GM12892 (cell line): ENCODE measurements at places on chromosomes 16 and 17.

DNA sequence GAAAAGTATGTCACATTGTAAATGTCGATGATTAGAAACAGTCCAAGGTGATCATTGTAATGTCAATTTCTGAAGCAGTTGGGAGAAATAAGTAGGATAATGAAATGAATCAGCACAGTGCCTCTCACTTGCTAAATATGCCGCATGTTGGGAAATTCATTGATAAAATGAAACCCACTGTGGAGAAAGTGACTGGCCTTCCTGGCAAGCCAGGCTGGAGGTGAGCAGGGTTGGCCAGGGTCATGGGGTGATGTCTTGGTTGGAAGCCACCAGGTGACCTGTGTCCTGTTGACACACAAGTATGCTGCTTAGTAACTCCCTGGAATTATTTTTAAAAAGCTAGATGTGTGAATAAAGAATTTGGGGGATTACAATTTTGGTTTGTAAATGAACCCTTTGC is 14.9 kb upstream of the WNT9B start:
- DNase-seq: no peak

- peak; percentile 74 for DNase-seq
Measured at GRCh38 chr16:88785106-88785924, at the start of gene PIEZO1. Gene PIEZO1 (minus strand): TSS chr16:88785220. CDS start chr16:88784964, 256 bp downstream.

GRCh38 chr16:87572959-87573358 is 29.3 kb upstream of the JPH3 start:
- no peak for DNase-seq

- DNase-seq: no peak
Measured at GRCh38 chr17:73209436-73209835, 16.6 kb downstream of the COG1 start.

- DNase-seq: no peak
Measured at GRCh38 chr17:74839990-74840852, 19.5 kb downstream of the GRIN2C start.

DNA sequence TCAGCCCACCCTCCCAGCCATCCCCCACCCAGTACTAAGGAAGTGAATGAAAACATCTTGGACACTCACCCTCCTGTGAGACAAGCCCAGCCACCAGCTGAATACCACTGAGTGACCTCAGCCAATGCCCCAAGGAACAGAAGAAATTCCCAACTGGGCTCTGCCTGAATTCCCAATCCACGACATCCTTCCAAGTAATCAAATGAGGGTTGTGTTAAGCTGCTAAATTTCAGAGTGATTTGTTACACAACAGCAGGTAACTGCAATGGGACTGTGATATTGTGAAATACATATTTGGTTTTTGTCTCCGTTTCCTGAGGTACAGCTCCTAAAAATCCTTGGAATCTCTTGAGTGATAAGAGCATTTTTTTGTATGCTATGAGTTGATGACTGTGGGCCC is 578.7 kb upstream of the CDH11 start:
- no peak for DNase-seq

- peak; percentile 6 for DNase-seq
Measured at GRCh38 chr17:80421381-80422090, 6.6 kb downstream of the ENDOV start.

- DNase-seq: no peak
Measured at GRCh38 chr16:69711115-69711740, 15.1 kb downstream of the NQO1 start.

DNA sequence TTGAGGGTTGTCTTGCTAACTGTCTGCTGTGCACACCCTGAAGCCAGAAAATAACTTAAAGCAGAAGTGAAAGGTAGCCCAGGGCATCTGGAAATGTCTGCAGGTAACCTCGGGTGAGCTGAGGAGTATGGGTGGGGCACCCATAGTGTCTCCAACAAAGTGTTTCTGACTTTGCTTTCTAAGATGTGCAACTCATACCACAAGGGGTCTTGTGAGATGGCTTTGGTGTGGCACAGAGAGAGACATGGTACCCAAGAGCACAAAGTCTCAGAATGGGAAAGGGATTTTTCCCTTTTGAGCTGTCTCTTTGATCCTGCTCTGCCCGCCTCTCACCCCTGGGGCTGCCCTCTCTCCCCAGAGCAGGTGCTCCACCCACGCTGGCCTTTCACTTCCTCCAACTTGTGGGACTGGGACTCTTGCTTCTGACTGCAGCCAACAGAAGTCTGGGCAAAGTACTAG is 6.9 kb downstream of the CHD9 start:
- DNase-seq: no peak

DNA sequence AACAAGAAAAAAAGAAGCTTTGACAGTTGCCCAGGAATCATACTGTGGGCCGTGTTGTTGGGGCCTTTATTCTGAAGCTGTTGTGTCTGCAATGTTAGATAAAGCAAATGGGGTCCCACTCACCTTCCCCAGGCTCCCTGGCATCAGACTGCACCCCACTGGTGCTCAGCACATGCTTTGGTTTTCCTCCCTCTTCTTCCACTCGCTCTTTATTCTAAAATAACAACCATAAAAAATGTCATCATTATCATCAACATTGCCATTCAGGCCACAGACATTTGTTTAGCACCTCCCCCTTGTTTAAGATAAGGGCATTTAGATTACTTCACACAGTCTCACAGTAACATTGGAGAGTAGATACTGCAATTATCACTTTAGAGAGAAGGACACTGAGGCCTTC is 8.2 kb downstream of the MYLK3 start:
- DNase-seq: no peak

GRCh38 chr17:18139949-18140348 is 31.4 kb downstream of the MYO15A start:
- DNase-seq: no peak

DNA sequence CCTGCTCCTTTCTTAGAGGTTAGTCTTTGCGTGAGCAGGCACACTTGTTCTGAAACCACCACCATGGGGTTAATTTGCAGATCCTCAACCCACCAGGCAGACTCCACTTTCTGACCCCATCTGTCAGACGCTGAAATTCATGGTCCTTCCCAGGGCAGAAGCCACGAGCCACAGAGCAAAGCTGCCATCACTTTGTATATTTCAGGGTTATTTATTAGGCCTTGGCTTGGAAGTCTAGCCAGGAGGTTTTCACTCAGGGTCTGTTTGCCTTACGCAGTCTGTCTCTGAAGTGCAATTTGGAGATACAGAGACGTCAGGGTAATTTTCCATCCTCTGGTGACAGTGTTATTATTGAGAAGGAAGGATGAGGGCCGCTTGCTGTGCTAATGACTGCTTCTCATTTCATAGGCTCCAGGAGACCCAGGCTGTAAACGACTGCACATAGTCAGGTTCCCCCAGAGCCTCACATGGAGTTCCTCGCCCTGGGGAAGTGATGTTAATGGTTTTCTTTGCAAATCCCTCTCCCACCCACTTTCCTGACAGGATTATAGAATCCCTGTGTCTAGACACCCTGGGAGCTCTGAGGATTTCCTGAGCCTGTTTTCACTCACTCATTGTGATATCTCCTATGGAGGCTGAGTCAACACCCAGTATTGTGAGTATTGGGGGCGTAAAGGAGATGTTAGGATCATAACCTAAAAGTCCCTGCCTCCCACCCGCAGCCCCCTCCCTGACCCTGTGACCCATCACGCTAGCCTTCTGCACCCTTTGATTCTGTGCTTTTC is 269.0 kb downstream of the ABCC12 start:
- no peak for DNase-seq

- no peak for DNase-seq
Measured at GRCh38 chr17:76438906-76439305, 14.0 kb downstream of the UBE2O start.

DNA sequence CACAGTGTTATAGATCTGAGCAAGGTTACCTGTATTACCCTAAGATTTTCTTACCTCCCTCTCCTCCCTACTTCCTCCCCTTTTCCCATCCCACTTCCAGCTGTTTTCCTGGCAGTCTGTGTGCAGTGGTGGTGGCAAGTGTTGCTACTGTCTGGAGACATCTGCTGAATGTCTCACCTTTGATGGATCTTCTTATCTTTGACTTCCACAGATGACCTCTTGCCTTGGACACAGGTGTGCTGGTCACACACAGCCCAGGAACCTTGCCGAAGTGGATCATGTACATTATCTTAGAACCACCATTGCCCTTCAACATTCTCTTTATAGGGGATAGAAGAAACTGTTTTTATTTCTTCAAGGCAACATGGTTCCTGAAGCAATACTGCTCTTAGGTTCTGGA is 245.1 kb downstream of the UTP18 start:
- DNase-seq: no peak

- no peak for DNase-seq
Measured at GRCh38 chr17:71251276-71251675, 869.5 kb upstream of the SOX9 start.

- no peak for DNase-seq
Measured at GRCh38 chr16:11053916-11054460, 109.6 kb downstream of the CLEC16A start.

DNA sequence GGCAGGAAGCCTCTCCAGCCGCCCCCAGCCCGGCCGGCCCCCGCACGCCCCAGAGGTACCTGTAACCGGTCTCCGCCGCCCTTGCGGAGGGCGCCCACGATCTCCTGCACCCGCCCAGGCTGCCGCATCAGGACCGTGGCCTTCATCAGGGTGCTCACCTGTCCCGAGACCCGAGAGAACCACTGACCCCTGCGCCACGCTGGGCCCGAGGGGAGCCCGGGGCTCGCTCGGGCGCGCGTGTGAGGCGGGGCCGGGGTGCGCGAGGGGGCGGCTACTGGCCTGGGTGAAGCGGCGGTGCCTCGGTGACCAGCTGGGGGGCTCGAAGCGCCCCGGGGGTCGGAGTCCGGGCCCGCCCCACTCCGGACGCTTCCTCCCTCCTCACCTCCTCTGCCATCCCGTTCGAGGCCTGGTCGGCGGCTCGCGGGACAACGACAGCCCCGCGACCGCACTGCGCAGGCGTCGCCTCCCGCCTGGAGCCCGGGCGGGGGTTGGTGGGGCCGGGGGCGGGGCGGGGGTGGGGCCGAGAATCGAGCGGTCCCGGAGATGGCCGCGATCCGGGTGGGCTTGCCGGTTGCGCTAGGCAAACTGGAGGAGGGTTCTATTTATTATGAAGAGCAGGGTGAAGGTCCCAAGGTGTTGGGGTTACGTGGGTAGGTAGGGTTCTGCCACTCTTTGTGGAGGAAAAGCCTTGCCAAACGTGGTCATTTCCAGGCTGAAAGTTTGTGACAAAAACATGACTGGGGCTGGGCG is at the start of gene NT5C3B:
NT5C3B (minus strand) TSS at position 433 of the 750 bp plus-strand sequence; CDS start at position 394, 39 bp downstream.
- DNase-seq: peak; percentile 85

DNA sequence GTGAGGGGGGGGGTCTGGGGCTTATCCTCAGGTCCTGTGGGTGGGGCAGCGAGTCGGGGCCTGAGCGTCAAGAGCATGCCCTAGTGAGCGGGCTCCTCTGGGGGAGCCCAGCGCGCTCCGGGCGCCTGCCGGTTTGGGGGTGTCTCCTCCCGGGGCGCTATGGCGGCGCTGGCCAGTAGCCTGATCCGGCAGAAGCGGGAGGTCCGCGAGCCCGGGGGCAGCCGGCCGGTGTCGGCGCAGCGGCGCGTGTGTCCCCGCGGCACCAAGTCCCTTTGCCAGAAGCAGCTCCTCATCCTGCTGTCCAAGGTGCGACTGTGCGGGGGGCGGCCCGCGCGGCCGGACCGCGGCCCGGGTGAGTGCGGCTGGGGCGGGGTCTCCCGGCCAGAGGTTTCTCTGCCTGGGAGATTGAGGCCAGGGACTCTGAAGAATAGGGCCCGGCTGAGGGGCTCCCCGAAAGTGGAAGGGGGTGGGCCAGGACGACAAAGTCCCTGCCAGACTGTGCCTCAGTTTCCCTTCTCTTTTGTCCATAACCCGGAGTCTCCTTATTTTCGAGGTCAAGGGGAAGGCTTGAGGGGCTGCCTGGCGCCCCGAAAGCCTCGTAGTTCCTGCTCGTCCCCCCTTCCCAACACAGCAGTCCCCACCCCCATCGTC is at the start of gene FGF11:
FGF11 (plus strand) TSS at position 51 of the 651 bp plus-strand sequence; CDS start at position 160, 109 bp downstream.
- DNase-seq: no peak

DNA sequence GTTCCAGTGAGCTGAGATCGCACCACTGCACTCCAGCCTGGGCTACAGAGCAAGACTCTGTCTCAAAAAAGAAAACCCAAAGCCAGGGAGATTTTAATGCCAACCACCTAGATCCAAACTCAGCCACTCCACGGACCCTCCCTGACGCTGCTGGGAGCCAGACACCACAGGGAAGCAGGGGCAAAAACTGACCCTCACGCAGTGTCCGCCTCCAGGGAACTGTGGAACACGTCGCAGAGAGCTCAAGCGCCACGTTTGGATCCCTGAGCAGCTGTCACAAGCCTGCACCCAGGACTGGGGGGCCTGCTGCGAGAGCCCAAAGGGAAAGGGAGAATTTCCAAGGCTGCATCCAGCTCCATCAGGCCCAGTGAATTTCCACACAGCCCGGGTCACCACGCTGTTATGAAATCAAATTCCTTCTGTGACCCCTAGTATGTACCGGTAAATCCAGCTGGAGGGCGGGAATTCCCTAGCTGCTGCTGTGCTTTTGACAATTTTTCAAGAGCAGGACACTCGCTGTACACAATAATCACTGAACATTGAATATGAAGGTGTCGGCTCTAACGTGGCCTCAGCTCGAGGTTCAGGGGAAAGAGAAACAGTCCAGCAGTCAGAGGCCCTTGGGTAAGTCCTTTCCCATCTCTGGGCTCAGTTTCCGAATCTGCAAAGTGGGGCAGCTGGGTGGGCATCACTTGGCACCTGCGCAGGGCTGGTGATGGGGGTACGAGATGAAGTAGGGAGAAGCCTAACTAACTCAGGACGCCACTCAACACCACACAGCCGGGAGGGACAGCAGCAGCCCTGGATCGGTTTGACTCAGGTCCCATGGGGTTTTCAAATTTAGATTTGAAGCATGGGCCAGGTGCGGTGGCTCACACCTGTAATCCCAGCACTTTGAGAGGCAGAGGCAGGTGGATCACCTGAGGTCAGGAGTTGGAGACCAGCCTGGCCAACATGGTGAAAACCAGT is 8.6 kb downstream of the CARHSP1 start:
- no peak for DNase-seq
